ENCODE measurements at places on chromosomes 16 and 17.

DNA sequence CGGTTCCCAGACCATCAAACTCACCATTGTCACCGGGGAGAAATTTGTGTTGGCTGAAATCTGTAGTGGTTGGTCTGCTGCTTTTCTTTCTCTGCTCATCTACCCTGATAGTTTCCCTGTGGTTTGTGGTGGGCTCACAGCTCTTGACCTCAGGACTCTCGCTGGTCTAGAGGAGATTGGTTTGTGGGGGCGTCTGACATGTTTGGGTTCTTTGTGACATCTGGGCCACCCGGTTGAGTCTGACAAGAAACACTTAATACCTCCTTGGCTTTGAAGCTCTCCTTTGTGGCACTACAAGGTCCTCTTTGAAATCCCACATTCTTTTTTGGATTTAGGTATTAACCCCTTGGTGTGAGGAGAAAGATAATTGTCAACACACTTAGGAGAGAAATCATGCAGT is 662.0 kb downstream of the WWOX start:
- DNase-seq, result no peak

DNA sequence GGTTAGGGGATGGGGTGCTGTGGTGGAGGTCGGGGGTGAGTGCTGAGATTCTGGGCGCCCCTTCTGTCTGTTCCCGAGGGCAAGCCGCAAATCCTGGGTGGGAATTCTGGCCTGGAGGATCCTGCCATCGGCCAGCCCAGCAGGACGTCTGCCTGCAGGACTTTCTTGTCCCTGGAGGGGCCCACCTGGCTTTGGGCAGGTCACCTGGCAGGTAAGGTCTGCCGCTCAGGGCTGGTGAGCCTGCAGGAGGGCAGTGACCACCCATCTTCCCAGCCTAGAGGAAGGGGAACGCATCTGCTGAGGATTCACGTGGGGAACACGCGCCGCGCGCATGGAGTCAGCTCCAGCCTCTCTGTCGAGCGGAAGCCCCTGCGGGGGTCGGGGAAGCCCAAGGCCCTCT is 5.4 kb downstream of the RNF222 start:
- no peak for DNase-seq

DNA sequence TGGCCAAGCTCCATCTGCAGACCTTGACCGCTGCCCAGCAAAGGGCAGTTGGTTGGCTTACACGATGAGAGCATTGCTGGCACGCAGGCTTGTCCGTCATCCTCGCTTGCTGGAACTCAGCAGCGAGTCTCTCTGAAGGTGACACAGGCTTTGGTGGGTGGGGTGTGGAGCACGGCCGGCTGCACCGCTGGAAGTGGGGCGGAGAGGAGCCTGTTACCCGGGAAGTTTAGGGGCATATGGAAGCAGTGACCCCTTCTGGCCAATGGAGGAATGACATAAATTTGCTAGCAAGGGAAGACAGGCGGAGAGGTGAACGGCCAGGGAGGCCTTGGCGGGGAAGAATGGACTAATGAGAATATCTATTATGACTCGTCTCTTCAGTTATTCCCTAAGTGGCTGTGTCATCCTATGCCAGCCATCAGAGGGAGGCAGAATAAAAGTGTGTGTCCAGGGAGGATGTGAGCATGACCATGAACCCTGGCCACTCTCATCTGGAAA is 65.9 kb upstream of the SDK2 start:
- peak; percentile 27 for DNase-seq

GRCh38 chr16:24815021-24815420 is 30.7 kb upstream of the SLC5A11 start:
- DNase-seq, result no peak

GRCh38 chr17:81193051-81193410 is 27.0 kb upstream of the AATK start:
- DNase-seq, result no peak

GRCh38 chr16:4661661-4662060 is 31.7 kb upstream of the NUDT16L1 start:
- no peak for DNase-seq

Measured in stimulated activated CD4-positive, alpha-beta T cell treated with anti-CD3 and anti-CD28 coated beads, Interleukin-15, amount 100 ng/mL, for 48 hours (primary cell).